Mucosa of gallbladder (tissue), 1 donor: ENCODE measurements at places on chromosomes 1 and 21. TPM values are rescaled to one million over a fixed set of nuclear protein-coding genes. Genes with fewer than 3 reads are reported as not detected.

Gene RHCE
- total RNA-seq = 0.35 TPM

- no peak for DNase-seq
These were observed 18.9 kb downstream of the C1orf21 start for GRCh38 chr1:184405801-184406142.

Gene UBE2U
- not detected for total RNA-seq

Gene LAMC2
- total RNA-seq = 24.5 TPM

- peak; percentile 34 for DNase-seq
These were observed 2.9 kb downstream of the IPO13 start for GRCh38 chr1:43949678-43950077.

DNA sequence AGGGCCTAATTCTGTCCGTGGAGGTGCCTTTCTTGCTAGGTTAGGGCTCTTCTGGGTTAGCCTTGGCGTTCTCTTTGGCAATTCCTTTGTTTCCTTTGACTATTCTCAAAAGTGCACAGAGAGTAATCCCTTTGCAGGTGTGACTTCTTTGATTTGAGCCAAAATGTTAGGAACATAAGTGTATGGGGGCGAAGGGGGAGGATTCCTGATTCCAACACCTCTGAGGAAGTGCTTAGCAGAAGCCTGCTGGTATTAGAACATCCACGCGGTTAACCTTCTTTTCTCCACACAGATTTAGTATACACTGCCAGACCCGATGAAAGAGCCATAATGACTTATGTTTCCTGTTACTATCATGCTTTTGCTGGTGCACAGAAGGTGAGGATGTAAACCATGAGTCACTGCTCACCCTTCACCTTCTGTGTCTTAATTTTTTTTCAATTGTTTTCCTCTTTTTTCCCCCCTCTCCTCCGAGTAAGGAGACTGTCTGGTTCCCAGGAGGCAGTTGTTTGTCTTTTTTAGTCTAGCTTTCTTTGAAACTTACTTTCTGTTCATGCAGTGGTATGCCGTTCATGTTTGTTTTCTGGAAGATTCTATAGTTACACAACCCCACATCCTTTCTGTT is 48.0 kb downstream of the ACTN2 start:
- no peak for DNase-seq

DNA sequence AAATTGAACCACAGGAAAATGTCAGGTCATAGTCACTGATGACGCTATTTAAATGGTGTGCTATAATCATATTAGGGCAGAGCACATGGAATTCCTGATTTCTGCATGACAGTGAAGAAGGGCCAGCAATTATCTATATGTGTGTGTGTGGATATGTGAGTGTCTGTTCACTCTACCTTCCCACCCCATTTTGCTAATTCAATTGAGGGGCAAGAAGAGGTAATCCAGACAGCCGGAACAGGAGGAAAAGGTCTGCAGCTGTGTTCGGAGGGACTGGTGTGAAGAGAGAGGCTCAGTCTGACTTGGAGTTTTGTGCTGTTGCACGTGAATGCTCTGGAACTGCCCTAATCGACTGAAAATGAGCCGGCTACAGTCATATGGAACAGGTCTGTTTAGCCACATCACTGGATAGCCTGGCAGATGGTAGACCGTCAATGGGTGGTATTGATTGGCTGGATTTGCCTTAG is 5.1 kb upstream of the ELAVL4 start:
- DNase-seq = no peak

DNA sequence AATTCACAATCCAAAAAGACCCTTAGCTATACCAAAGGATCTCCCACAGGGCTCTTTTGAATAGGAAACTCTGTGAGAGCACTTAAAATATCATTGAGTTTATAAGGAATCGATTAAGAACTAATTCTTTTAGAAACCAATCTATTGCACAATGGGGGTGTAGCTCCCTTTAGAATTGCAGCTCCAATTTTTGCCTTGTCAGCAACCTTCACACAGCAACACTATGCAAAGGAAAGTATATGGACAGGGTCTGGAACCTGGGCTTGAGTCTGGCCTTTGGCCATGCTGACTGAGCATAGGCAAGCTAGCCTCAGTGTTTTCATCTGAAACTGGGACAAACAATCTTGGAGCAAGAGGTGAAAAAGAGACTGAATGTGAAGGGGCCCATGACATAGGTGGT is 17.2 kb upstream of the FAM78B start:
- DNase-seq = no peak

Gene WNT9A
- 2.2 TPM for total RNA-seq

Gene KCNE1
- total RNA-seq = 0.69 TPM

Gene TAL1
- total RNA-seq = 6.0 TPM

Gene NEK2
- 1.3 TPM for total RNA-seq

- DNase-seq = peak; percentile 56
These were observed 414 bp downstream of the TMEM51 start for GRCh38 chr1:15153842-15154479.

GRCh38 chr21:46645840-46646239 is 10.4 kb downstream of the PRMT2 start:
- no peak for DNase-seq

GRCh38 chr1:14674030-14674429 is 75.5 kb downstream of the KAZN start:
- DNase-seq = no peak

GRCh38 chr1:66416295-66416694 is 117.7 kb upstream of the SGIP1 start:
- DNase-seq = no peak

DNA sequence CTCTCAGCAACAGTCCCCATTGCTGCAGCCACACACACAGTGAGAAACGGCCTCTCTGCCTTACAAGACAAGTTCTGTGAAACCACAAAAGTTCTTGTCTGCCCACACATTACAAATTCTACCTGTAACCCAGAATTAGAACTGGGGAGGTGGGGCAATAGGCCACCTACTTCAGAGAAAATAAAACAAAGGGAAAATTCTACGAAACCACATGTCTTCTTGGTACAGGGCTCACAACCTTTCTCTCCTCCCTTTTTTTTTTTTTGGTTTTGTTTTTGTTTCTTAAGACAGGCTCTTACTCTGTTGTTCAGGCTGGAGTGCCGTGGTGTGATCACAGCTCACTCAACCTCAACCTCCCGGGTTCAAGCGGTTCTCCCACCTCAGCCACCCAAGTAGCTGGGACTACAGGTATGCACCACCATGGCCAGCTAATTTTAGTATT is 30.2 kb downstream of the LPAR3 start:
- no peak for DNase-seq

DNA sequence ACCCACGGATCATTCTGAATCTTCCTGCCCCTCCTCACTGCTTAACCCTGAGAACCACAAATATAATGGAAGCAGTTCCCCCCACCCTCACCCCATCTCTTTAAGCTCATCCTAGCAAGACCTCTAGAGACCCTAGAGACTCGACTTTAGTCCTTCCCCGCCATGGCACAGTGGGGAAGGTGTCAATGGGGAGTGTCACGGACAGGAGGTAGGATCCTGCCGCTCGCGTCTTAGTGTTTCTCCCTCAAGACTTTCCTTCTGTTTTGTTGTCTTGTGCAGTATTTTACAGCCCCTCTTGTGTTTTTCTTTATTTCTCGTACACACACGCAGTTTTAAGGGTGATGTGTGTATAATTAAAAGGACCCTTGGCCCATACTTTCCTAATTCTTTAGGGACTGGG is 677 bp upstream of the PMF1 start:
- no peak for DNase-seq

GRCh38 chr21:32009263-32009662 is 136.4 kb downstream of the HUNK start:
- no peak for DNase-seq

GRCh38 chr1:31943546-31944184 is 5.5 kb upstream of the PTP4A2 start:
- no peak for DNase-seq

- no peak for DNase-seq
These were observed 54.4 kb upstream of the SYT6 start for GRCh38 chr1:114208106-114208505.

DNA sequence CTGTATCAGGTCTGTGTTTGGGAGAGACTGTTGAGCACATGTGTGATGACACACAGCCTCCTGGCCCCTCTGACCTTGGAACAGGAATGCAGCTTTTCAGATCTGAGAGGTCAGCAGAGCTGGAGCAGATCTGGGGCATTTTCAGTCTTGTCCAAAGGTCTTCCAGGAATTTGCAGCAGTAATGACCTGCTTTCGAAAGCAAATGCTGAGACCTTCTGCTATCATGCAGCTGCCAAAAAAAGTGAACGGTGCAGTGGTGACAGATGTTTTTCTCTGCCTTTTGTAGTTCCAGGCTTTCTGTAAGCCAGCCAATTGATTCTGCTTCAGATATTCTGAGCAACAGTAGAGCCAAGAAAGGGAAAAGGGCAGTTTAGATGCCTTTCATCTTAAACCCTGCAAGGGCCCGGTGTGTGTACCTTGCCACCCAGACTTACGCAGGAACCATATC is 137.8 kb upstream of the COA6 start:
- DNase-seq = no peak

Gene NOS1AP
- total RNA-seq = 20.7 TPM

GRCh38 chr1:154960446-154961136 is 991 bp downstream of the PYGO2 start:
- DNase-seq = no peak

DNA sequence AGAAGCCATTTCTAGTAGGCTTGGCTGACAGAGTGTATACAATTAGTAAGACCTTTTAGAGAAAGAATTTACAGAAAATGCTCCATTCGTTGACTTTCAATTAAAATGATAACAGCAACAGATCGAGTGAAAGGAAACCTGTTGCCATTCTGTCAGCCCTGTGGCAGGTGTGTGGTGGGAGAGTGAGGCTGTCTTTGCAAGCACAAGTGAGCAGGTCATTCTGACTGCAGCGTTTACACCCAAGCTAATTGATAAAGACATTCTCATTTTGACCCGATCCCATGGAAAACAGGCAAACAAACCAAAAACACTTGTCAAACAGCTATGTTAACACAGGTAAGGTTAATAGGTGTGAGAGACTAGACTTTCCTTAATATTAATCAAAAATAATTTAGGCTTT is 257.3 kb downstream of the PTBP2 start:
- no peak for DNase-seq

DNA sequence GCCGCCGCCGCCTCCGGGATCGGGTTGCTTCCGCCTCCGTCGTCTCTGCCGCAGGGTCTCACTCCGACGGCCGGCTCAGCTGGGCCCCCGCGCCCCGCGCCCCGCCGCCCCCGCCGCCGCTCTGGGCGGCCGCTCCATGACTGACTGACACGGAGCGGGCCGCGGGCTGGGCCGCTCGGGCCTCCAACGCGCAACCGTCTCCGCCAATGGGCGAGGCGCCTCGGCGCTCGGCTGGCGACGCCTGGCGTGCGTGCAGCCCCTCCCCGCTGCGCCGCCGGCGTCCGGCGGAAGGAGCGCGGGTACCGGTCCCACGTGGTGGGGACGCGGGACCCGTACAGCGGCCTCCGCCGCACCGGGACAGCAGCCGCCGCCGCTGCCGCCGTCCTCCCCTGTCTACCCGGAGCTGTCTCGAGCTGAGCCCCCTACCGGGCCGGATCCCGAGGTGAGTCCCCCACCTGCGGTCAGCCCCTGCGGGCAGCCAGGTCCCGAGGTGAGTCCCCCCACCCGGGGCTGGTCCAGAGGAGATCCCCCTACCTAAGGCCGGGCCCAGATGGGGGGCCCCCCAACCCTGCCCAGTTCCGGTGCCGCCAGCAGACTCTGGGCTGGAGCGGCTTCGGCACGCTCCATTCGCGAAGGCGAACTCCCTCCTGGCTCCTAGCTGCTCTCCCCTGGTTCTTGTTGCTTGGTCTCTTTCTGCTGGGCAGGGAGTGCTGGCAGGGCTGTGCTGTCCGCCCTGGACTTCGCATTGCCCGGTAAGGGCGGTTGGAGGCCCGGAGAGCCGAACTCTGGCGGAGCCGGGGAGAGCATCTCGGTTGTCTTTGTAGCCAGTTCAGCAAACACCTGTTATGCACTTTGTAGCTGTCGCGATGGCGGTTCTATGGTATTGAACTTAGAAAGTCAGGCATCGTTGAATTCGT is at the start of the genes TAF5L and URB2:
Gene TAF5L, minus strand, starts transcription at position 208 of the 917 bp plus-strand sequence. CDS start 11,640 bp downstream, outside the sequence.
Gene URB2, plus strand, starts transcription at position 333 of the 917 bp plus-strand sequence. CDS start 1,387 bp downstream, outside the sequence.
- DNase-seq = peak; percentile 87

GRCh38 chr1:77888781-77889642 is 588 bp downstream of the NEXN start:
- DNase-seq = peak; percentile 12

DNA sequence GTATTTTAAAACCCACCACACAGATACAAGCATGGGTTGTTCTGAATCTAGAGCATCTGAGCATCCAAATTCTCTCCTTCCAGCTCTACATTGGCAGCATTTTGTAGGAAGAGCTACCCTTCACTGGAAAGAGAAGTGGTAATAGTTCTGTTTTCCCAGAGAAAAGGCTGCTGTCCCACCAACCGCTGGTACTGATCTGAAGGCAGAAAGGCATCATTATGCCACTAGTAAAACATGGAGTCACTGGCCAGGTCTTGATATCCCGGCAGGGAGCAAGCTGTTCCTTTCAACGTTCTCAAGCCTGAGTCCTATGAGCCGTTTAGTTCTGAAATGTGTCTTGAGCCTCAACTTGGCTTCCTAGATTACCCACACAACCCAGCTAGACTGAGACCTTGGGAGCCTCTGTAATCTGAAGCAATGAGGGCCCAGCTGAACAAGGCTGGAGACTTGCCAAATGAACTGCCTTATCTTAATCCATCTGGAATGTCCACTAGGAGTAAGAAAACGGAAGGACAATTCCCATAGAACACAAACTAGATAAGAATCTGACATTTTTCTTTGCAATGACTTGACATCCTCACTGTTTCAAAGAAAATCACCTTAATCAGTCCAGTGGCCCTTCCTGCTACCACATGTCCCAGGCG is 116.8 kb downstream of the KCNH1 start:
- no peak for DNase-seq

Gene ARTN
- total RNA-seq = 2.1 TPM

DNA sequence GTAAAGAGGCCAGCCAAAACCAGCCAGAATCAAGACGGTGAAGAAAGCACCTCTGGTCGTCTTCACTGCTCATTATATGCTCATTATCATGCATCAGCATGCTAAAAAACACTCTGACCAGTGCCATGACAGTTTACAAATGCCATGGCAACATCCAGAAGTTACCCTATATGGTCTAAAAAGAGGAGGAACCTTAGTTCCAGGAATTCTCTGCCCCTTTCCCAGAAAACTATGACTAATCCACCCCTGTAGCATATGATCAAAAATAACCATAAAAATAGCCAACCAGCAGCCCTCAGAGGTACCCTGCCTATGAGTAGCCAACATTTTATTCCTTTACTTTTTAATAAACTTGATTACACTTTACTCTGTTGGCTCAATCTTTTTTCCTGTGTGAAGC is 34.2 kb upstream of the PBX1 start:
- DNase-seq = no peak
